ENCODE measurements at places on chromosomes 11 and 22. TPM values are rescaled to one million over a fixed set of nuclear protein-coding genes. Genes with fewer than 3 reads are reported as not detected.

SLC22A9 gene
- not detected for total RNA-seq

DNA sequence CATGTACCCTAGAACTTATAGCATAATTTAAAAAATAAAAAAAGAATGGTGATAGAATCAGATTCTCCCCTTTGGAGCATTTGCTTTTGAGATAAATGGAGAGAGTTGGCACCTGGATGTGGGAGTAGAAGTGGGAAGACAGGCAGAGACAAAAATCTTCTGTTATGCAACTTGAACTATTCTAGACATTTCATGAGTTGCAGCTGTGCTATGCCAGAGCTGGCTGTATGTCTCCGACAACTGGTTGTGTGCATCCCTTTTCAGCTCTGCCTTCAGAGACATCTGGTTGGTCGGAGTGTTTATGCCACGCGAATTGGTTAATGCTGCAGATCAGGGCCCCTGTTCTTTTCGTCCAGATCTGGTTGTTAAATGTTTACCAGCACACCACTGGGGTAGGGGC lies 161.3 kb downstream of the JRKL start:
- DNase-seq = no peak

DNA sequence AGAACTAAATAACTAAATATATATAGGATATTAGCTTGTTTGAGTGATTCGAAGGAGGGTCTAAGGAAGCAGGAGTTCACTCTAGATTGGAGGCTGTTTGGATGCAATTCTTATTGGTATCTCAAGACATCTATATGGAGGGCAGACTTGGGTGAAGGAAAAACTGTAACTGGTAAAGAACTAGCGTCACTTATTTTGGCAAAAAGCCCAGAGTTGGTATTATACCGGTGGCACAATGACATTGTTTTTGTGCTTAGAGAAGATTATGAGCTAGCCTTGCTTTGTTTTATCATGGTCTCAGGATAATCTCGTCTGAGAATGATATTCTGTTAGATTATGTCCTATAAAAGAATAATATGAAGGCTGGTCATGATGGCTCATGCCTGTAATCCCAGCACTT lies 6.0 kb upstream of the SLC35F2 start:
- DNase-seq = no peak

DNA sequence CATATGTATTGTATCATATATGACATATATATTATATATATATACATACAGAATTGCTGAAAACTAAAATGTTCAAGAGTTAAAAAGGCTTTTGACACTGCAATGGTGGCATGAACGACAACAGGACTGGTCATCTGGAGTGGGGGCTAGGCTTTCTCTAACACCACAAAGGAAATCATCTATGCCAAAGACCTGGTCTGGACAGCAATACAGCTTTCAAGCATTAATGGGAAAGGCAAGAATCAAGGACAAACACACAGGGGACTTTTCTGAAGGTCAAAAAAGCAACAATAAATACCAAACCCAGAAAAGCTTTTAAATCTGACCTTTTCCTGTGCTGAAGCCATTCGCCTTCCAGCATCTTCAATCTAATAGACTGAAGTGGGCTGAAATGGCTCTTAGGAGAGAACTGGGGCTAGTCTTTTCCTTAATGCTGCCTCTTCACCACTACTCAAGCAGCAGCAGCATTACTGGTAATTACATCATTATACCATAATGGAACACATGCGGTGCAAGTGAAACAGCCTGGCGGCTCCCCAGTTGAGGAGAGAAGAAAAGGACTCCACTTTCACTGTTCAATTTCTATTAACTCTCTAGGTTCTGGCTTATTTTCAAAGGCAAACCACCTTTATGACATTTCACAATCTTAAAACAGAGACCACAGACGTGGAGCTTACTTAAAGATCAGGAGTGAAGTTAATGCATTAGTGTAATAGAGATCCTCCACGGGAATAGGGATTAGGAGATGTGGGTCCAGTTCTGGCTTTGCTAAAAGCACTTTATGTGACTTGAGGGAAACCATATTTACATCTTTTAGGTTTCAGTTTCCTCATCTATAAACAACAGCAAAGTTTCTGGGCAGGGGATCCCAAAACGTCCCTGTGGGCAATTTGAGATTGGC lies 63.0 kb downstream of the GAB2 start:
- no peak for DNase-seq

PANX3 gene
- not detected for total RNA-seq

QSER1 gene
- total RNA-seq = 23.3 TPM

DNA sequence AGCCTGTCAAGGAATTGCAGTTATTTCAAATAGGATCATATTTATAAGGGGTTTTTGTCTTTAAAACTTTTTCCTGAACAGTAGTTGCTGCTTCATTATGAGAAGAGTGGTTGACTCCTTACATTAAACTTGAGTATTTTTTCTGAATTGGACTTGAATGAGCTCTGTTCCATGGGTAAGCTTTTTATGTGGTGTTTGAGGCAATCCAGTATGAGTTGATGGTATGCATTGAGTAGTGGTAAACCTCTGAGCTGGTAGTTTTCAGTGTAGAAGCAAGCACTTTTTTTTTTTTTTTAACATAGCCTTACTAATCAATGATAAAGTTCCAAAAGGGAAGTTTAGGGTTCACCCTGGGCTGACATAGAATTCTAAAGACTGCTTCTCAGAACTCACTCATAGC lies 3.4 kb downstream of the KMT2A start:
- no peak for DNase-seq

OR8D4 gene
- total RNA-seq = not detected

DNA sequence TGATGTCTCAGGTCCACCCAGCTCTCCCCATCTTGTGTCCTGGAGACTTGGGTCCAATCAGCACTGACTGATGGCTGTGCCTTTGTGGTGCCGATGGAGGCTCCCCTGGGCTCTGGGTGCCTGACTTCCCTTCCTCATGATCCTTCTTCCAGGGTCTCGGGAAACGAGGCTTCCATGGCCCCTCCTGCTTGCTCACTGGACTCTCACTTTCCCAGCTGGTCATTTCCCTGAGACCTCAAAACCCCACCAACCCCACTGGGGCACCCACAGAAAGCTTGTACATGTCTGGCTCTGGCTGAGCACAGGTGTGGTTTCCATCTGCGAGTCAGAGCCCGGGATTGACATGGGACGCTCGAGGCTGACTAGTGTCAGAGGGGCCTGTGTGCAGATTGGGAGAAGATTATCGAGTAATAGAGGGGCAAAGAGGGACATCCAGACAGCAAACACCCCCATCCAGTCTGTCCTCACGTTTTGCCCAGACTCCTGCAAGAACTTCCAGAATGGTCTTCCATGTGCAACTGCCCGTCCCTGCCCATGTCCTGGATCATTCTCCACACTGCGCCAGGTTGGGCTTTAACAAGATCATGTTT lies 15.1 kb downstream of the APOL1 start:
- no peak for DNase-seq

DNA sequence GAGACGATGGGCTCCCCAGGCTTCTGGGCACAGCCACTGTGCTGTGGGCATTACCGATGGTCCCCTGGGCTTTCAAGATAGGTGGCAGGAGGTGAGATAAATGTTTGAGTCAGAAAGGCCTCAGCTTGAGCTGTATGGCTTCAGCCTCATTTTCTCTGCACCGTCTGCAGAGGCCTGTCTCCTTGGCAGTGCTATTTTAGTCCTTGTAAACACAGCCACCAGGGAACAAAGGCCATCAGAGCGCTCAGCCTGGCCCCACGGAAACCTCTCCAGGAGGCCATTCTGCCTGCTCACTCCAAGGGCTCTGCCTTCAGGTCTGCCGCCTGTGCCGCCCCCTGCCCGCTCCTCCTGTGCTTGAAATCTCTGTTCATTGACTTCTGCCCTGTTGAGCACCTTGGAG lies 1424.9 kb downstream of the TBC1D22A start:
- DNase-seq = no peak

DNA sequence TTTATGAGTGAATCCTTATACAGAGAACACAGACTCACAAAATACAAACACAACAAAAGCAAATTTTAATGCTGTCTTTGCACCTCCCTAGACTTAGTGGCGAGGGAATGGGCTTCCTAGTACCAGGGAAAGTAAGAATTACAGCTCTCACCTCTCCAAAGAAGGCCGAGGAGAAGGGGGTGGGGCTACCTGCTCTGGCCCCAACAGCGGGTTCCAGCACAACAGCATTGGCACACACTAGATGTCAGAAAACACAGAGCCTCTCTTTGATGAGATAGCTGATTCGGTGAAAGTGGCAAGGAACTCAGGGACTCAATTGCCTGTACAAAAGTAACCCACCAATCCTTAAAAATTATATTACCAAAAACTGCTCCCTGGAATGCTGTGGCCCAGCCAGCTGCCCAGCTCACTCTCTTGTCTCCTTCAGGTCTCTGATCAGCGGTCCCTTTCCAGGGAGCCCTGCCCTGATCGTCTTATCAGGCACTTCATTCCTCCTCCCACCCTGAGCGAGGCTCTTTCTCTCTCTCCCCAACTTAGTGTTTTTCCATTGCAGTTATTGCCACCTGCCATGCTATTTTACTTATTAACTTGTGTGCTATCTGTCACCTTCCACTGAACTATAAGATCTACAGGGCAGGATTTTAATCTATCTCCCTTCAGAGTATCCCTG lies 30.7 kb downstream of the SPON1 start:
- no peak for DNase-seq

MS4A8 gene
- total RNA-seq = not detected

DNA sequence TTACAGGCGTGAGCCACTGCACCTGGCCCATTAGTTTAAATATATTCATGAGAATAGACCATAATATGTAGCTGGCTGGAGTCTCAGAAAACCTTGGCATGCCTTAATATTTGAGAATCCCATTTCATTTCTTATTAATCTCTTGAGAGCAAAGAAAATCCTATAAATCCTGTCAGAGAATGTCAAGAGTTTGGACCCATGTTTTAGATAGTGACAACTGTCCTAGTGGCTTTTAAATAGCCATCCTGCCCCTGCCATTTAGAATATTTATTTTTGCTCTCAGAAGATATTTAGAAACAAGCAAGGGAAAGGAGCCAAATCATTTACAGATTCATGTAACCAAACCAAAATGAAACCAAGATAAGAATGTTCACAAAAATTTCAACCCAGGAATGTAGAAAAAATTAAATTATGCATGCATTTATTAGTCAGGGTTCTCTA lies 107.2 kb downstream of the SWAP70 start:
- no peak for DNase-seq

DNA sequence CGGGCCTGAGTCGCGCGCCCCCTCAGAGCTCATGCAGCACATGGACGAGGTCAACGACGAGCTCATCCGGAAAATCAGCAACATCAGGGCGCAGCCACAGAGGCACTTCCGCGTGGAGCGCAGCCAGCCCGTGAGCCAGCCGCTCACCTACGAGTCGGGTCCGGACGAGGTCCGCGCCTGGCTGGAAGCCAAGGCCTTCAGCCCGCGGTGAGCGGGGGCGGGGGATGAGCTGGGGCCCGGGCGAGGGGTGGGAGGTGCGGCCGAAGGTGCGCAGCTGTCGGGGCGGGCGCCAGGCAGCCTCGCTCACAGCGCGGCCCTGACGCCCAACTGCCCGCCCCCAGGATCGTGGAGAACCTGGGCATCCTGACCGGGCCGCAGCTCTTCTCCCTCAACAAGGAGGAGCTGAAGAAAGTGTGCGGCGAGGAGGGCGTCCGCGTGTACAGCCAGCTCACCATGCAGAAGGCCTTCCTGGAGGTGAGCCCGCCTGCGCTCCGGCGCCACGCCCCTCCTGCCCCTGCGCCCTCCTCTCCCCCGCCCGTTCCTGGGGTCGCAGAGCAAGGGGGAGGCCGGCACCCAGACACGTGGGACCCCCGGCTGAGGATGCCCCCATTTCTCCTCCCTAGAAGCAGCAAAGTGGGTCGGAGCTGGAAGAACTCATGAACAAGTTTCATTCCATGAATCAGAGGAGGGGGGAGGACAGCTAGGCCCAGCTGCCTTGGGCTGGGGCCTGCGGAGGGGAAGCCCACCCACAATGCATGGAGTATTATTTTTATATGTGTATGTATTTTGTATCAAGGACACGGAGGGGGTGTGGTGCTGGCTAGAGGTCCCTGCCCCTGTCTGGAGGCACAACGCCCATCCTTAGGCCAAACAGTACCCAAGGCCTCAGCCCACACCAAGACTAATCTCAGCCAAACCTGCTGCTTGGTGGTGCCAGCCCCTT lies 20.5 kb downstream of the EPS8L2 start:
- DNase-seq = peak; percentile 62

GRCh38 chr22:30861688-30862552 lies 106.7 kb downstream of the MORC2 start:
- DNase-seq = no peak

HMOX1 gene
- total RNA-seq = 36.9 TPM

GRCh38 chr22:33757041-33757801 lies 163.1 kb downstream of the LARGE1 start:
- no peak for DNase-seq

CYTH4 gene
- total RNA-seq = 4.7 TPM

- peak; percentile 98 for DNase-seq
Measured at GRCh38 chr11:68839054-68839865, 2.5 kb downstream of the CPT1A start.

DNA sequence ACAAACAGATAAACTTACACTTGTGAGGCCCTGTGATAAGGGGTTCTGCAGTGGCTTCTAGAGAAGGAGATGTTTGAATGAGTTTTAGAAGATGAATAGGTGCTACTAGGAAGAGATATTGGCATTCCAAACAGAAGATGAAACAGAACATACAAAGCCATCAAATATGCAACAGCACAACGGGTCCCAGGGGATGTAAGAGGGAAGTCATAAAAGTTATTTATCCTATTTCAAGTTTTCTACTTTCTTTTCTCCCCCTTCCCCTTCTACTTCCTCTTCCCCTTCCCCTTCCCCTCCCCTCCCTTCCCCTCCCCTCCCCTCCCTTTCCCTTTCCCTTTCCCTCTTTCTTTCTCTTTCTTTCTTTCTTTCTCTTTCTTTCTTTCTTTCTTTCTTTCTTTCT lies 94.9 kb upstream of the CADM1 start:
- no peak for DNase-seq

GRCh38 chr11:6856871-6857270 lies 6.0 kb upstream of the OR10A2 start:
- no peak for DNase-seq

GRAP2 gene
- 0.28 TPM for total RNA-seq

DNA sequence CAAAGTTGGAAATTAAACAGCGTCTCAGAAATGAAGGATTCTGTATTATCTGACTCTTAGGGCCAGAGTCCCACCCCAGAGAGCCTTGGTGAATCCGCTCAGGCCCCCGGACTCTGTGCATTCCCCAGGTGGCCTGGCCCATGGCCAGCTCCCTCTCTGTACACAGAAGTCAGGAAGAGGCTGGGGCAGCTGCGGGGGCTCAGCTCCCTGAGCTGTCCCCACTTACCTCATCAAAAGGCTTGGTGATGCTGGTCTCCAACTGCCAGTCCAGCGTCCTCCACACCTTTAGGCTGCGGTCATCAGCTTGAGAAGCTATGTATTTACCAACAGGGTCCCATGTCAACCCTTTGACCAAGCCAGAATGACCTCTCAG lies 35.0 kb downstream of the HIRA start:
- DNase-seq = no peak

- DNase-seq = peak; percentile 69
Measured at GRCh38 chr11:2825261-2825888, 60.2 kb downstream of the CDKN1C start.

MMP8 gene
- total RNA-seq = 0.11 TPM

GRCh38 chr11:74255741-74256375 lies 55.6 kb downstream of the P4HA3 start:
- DNase-seq = peak; percentile 61

- no peak for DNase-seq
Measured at GRCh38 chr11:121793916-121794315, 322.1 kb downstream of the BLID start.

FLRT1 gene
- total RNA-seq = not detected

GRCh38 chr11:100719362-100719761 lies 32.3 kb downstream of the ARHGAP42 start:
- DNase-seq = peak; percentile 24

SCGB1D2 gene
- total RNA-seq = not detected

VPREB1 gene
- total RNA-seq = not detected
